ENCODE measurements at places on chromosomes 12 and 14.

GRCh38 chr12:42186793-42187192, 42.1 kb upstream of the GXYLT1 start:
- no peak for DNase-seq

DNA sequence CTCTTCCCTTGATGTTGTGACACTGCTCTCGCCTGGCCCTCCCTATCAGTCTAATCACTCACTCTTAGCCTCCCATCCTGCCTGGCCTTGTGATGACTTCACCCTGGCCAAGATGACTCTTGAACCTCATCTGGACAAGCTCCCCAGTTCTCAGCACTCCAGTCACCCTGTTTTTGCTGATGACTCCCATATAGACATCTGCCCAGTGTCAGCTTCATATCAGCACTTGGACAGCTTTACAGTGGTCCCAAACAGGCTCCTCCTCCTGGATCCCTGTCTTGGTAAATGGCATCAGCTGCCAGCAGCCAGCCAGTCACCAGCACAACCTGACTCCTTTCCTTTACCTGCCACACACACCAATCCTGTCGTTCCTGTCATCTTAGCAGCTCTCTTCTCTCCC, 104.2 kb downstream of the POLR3B start:
- DNase-seq = no peak

GRCh38 chr14:79246173-79246572, 965.1 kb downstream of the DIO2 start:
- DNase-seq = no peak

DNA sequence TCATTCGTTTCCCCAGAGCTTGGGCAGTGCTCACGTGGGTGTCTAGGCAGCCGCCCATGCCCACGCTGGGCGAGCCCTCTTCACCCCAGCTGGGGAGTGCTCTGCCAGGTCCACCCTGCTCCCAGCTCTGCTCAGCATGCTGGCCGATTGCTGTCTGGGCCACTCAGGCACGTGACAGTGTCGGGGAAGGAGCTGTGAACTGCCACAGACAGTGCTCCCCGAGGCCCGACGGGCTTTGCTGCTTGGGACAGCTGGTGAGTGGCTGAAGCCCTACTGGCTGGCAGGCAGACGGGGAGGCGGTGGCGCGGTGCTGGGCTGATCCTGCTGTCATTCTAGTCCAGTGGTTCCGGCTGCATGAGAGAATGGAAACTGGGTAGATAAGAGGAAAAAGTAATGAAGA, 15.8 kb downstream of the NOC4L start:
- no peak for DNase-seq

- DNase-seq = no peak
Observed at GRCh38 chr12:81340910-81341309, 263.0 kb downstream of the ACSS3 start.

GRCh38 chr12:20695232-20695631, at the start of gene SLCO1C1:
Gene SLCO1C1, plus strand, starts transcription at chr12:20695332. Its CDS starts 4,245 bp downstream, at chr12:20699577.
- no peak for DNase-seq

- DNase-seq = no peak
Observed at GRCh38 chr12:125221602-125222001, 156.4 kb downstream of the AACS start.

DNA sequence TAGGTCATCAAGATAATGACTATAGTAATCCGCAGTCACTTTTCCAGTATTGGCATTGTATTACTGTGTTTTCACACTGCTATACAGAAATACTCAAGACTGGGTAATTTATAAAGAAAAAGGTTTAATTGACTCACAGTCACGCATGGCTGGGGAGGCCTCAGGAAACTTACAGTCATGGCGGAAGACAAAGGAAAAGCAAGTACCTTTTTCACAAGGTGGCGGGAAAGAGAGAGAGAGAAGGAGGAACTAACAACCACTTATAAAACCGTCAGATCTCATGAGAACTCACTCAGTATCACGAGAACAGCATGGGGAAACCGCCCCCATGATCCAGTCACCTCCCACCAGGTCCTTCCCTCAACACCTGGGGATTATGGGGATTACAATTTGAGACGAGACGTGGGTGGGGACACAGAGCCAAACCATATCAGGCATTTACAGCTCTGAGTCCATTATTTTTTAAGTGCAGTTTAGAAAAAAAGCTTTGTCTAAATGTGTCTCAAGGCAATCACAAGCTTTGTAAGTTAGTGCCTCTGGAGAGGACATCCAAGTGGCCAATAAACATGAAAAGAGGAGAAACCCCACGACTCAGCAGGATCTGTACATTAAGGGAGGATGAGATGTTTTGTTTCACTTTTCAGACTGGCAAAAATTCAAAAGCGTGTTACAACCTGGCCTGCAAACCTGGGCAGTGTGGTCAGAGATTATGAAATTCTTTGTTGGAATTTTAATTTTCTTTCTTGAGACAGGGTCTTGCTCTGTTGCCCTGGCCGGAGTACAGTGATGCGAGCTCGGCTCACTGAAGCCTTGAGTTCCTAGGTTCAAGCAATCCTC, 82.0 kb downstream of the DNAH10 start:
- DNase-seq = no peak

DNA sequence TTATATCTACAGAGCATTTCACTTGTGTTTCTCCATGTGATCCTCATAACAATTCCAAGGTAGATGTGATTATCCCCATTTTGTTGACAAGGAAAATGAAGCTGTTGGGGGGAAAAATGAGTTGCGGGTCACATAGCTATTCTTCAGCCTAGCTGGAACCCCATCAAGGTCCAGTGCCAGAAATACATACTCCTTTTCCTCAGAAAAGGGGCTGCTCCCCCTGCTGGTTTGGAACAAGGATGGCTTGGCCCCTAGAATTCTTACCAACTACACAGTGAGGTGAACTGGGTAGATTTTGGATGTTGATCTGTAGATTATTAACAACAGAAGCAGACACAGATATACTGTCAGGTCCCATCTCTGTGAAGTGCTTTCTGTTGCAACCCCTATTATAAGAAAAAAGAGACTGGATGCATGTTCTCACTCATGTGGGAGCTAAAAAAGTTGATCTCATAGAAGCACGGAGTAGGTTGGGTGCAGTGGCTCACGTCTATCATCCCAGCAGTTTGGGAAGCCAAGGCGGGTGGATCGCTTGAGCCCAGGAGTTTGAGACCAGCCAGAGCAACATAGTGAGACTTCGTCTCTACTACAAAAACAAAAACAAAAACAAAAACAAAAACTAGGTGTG, 8.9 kb downstream of the IKZF4 start:
- no peak for DNase-seq

GRCh38 chr12:39161465-39162085, 256.2 kb upstream of the CPNE8 start:
- DNase-seq = no peak

GRCh38 chr12:120662879-120663278, 22.5 kb downstream of the CABP1 start:
- no peak for DNase-seq

- DNase-seq = no peak
Observed at GRCh38 chr14:78399316-78399889, 229.2 kb downstream of the NRXN3 start.

DNA sequence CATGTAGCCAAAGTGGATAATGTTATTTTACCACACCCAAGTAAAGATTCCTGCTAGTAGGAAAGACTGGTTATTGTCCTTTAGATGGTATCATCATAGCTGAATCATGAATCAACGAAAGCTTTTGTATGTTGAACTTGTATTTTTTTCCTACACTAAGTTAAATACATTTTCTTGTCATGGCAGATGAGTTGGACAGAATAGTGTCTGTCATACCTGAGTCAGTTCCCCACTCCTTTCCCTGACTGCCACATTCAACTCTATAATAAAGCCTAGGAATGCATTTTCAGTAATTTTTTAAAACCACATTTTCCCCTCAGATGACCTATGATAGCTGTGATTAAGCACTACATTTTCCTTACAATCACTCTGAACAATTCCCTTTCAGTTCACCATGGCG, 9.3 kb upstream of the PTHLH start:
- no peak for DNase-seq

- DNase-seq = no peak
Observed at GRCh38 chr14:69992564-69992963, 113.3 kb downstream of the SMOC1 start.
